Epithelial cell of proximal tubule (primary cell): ENCODE measurements at places on chromosomes 11 and 22. TPM values are rescaled to one million over a fixed set of nuclear protein-coding genes. Genes with fewer than 3 reads are reported as not detected.

- no peak for DNase-seq
Observed at GRCh38 chr11:58647866-58648265, 25.4 kb downstream of the CNTF start.

- DNase-seq, result no peak
Observed at GRCh38 chr11:126039485-126040271, 23.0 kb downstream of the CDON start.

DNA sequence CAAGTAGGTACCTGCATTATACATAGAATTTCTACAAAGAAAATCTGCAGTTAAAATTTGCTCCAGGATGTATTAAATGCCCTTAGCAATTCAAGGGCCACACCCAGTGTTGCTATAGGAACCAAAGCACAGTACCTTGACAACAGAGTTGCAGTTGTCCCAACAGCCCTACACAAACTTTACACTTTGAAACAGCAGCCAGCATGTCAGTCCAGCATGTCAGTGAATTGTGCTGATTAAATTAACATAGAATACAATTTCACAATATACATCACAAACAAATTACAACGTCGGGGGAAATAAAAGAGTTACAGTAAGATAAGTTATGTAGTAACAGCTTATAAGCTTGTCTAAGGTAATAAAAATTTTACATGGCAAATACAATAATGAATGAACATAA is 389.2 kb downstream of the SOX6 start:
- DNase-seq, result no peak

DNA sequence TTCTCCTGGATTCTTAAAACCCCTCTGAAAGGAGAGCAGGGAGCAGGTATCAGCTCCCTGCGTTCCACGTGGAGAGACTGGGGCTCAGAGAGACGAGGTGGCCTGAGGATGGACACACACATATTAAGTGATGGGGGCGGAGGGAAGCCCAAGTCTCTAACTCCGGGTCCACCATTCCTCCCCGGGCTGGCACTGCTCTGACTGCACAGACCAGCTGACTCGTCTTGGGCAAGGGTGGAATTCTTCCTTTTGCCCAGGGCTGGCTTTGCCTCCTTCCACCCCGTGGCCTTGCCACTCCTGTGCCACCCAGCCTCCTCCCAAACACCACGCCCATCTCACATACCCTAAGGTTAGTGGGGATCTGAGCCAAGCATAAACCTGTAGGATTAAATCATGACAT is 65.0 kb downstream of the BUD13 start:
- no peak for DNase-seq

GRCh38 chr22:48952256-48953102 is 875.2 kb downstream of the BRD1 start:
- no peak for DNase-seq

GRCh38 chr11:117475716-117476530 is 148.3 kb downstream of the CEP164 start:
- DNase-seq, result no peak

GRCh38 chr22:43267332-43267980 is 75.7 kb downstream of the SCUBE1 start:
- no peak for DNase-seq

DNA sequence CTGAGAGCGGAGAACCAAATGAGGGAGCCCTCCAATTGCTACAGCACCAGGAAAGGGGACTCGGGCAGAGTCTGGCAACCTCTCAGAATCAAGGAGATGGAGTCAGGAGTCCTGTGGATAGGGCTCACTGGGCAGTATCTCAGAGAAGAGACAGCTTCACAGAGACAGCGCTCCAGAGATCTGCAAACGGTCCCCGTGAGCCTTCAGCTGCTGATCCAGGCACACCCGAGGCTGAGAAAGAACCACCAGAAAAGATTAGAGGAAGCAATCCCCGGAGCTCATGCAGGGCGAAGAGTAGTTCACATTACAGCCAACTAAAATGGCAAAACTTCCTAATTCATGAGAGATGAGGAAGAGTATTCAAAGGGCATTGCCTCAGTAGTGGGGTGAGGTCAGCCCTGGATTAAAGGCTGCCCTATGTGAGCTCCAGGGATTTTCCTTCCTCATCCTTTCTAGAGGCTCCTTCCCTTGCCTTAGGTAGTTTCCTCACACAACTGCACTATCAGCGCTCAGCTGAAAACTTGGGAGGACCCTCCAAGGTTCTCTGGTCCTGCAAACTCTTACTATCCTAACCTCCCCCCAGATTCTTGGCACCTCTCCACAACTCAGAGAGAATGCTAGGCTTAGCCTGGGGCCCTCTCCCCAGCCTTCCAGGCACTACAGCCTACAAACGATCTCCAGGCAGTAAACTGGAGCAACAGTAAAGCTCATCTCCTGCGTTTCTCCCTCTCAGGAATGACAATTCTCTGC is 23.7 kb downstream of the SCN4B start:
- no peak for DNase-seq

GRCh38 chr11:97615546-97615945 is 1225.7 kb downstream of the JRKL start:
- no peak for DNase-seq

TRPM5 gene
- not detected in 2 replicates for total RNA-seq

BDNF gene
- total RNA-seq, result 5.8 and 9.5 TPM in 2 replicates

TSPAN32 gene
- not detected in 2 replicates for total RNA-seq

DBX1 gene
- not detected in 2 replicates for total RNA-seq

ACRV1 gene
- not detected in 2 replicates for total RNA-seq

AP5B1 gene
- 14.0 and 17.9 TPM in 2 replicates for total RNA-seq

DLG2 gene
- 0.17 and 0.58 TPM in 2 replicates for total RNA-seq
